ENCODE measurements at places on chromosomes 7 and 10.

DNA sequence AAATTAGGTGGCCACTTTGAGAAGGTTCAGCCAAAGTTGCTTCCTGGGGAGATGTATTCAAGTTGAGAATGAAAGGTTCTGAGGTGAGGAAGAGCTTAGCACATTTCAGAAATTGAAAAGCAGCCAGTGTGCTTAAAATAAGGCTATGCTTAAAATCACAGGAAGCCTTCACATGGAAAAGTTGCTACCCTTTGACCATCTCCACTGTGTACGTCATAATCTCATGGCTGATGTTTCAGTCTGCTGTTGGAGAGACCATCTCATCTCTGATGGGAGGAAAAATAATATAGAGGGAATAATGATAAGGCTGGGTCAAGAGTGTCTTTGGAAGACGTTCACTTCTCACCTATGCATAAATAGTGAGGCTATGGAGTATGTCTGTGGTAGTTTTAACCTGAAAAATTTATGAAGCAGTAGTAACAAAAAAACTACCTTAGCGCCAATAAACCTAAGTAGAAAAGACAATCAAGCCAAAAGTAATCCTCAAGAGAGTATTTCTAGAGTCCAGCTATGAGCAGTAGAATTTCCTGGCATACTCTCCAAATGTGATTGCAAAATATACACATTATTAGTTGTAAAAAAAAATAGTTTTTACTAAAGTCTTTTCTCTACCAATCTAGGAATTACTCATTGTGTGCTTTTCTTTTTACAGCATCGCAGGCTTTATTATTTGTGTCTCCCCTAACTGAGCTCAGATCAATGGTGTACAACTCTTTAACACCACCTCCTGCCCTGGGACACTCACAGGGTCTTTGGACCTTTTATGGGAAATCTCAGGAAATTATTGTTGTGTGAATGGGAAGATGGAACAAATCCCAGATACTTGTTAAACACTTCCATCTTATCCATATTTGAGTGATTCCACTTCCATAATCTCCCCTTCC, 435.2 kb upstream of the LRGUK start:
- DNase-seq, result no peak

DNA sequence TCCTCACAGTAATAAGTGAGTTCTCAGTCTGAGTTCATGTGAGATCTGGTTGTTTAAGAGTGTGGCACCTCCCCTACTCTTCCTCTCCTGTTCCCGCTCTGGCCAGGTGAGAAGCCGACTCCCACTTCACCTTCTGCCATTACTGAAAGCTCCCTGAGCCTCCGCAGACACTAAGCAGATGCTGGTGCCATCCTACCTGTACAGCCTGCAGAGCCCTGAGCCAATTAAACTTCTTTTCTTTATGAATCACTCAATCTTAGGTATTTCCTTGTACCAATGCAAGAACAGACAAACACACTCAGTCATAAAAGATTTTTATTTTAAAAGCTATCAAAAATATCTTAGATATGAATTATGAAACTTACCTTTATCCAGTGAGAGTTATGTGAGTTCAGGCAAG, 39.5 kb upstream of the PFKP start:
- no peak for DNase-seq

- DNase-seq, result no peak
Measured at GRCh38 chr7:70597066-70597465, 534.9 kb upstream of the GALNT17 start.

GRCh38 chr10:62796896-62797295, 7.6 kb upstream of the ADO start:
- no peak for DNase-seq

DNA sequence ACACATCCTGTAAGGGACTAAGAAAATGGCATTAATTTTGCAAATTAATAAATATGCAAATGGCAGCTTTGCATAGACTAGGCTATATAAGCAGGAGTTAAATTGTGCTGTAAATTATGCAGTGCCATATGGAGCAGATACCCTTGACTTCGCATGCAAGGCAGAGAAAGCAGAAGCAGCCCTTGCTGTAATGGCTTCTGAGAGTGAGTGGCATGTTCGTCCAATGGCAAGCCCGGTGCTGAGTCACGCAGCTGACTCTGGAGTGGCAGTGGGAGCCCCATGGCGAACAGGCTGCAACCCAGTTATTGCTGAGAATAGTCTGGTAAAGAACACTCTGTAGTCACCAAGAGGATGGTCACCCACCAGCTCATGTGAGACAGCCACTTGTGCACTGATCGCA, 1186.5 kb downstream of the TYW1 start:
- no peak for DNase-seq

GRCh38 chr7:55572378-55573233, at the start of gene VOPP1:
VOPP1 (minus strand) TSS chr7:55572502; CDS start chr7:55572324, 178 bp downstream.
- peak; percentile 44 for DNase-seq

- DNase-seq, result peak; percentile 43
Measured at GRCh38 chr7:35624299-35625186, 70.4 kb downstream of the HERPUD2 start.

- DNase-seq, result no peak
Measured at GRCh38 chr10:1360558-1361164, 304.5 kb downstream of the WDR37 start.

- no peak for DNase-seq
Measured at GRCh38 chr10:113052076-113052830, 102.2 kb downstream of the TCF7L2 start.

- no peak for DNase-seq
Measured at GRCh38 chr10:124596116-124596785, 134.6 kb downstream of the LHPP start.

GRCh38 chr10:130498934-130499333, 362.7 kb downstream of the GLRX3 start:
- no peak for DNase-seq

GRCh38 chr7:123655614-123656013, at the start of gene LMOD2:
LMOD2 (plus strand) TSS chr7:123655866; CDS start chr7:123655964, 98 bp downstream.
- DNase-seq, result no peak

DNA sequence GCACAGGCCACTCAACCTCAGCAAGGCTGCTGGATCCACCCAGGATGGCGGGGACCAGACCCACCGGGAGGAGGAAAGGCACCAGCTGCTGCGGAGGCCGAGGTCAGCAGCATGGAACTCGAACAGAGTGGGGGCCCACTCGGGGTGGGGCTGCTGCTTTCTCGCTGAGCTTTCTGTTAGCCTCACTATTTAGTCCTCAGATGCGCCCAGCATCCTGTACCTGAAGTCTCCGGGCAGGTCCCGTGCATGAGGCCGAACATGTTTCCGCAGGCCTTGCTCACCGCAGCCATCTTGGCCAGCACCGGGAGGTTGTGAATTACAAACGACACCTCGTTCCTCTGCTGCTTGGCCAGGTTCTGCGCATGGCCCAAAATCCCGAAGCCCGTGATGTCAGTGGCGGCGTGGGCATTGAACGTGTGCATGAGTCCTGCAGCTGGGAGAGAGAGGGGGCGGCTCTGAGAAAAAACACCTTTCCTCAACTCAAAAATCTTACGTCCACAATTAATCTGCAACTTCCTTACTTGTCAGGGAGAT, 22.8 kb upstream of the PHYH start:
- DNase-seq, result no peak

- no peak for DNase-seq
Measured at GRCh38 chr7:149422914-149423301, 38.0 kb downstream of the ZNF777 start.

- no peak for DNase-seq
Measured at GRCh38 chr7:209906-210305, 17.5 kb downstream of the FAM20C start.

DNA sequence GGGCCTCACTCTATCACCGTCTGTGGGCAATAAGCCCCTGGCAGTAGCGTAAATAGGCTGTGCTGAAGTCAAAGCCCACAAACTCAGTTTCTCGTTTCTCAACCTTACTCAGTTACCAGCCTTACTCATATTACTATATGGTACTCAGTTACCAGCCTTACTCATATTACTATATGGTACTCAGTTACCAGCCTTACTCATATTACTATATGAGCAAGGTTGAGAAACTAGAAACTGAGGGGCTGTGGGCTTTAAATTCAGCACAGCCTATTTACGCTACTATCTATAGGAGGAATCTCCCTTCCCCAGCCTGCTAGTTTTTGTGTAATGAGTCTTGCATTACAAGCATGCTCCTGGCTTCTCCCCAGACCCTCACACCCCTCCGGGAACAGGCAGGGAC, 35.4 kb downstream of the CCDC3 start:
- DNase-seq, result no peak

DNA sequence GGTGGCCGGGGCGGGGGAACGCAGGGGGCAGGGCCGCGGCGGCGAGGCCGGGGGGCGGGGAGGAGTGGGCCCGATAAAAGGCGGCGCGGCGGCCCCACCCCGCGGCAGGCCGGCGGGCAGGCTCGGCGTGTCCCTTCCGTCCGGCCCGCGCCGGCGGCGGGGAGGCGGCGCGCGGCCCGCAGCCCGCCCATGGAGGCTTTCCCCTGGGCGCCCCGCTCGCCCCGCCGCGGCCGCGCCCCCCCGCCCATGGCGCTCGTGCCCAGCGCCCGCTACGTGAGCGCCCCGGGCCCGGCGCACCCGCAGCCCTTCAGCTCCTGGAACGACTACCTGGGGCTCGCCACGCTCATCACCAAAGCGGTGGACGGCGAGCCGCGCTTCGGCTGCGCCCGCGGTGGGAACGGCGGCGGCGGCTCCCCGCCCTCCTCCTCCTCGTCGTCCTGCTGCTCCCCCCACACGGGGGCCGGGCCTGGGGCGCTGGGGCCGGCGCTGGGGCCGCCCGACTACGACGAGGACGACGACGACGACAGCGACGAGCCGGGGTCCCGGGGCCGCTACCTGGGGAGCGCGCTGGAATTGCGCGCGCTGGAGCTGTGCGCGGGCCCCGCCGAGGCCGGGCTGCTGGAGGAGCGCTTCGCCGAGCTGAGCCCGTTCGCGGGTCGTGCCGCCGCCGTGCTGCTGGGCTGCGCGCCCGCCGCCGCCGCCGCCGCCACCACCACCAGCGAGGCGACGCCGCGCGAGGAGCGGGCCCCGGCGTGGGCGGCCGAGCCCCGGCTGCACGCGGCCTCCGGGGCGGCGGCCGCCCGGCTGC, at the start of gene NANOS1:
NANOS1 (plus strand) TSS at position 102 of the 808 bp plus-strand sequence; CDS start at position 190, 88 bp downstream.
- DNase-seq, result no peak

DNA sequence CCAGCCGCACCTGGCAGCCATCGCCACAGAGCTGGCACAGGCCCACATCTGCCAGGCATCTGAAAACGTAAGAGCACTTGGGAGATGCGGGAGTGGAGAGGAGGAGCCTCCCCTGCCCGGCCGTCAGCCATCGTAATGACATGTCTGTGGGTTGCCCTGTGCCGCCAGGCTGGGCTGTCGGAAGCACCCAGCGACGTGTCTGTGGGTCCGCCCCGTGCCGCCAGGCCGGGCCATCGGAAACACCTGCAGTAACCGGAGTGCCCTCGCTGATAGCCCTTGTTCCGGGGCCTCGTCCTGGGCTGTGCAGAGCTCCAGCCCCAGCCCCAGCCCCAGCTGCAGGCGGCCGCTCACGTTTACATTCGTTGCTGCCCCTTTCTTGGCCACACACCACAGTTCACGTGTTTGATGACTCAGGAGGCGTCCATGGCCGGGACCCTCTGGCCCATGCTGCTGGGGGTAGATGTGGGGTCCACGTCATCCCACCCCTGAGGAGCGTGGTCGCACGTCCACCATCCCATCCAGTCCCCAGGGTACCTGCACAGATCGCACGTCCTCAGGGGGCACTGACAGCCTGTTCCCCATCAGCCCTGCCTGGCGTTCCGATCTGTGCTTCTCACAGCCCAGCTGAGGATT, 30.0 kb upstream of the PRKAR1B start:
- DNase-seq, result no peak

GRCh38 chr7:80517282-80517747, 5.5 kb upstream of the GNAT3 start:
- no peak for DNase-seq

- no peak for DNase-seq
Measured at GRCh38 chr7:72321081-72321480, 91.1 kb downstream of the CALN1 start.

GRCh38 chr7:17939606-17940301, 540 bp downstream of the SNX13 start:
- DNase-seq, result peak; percentile 35

DNA sequence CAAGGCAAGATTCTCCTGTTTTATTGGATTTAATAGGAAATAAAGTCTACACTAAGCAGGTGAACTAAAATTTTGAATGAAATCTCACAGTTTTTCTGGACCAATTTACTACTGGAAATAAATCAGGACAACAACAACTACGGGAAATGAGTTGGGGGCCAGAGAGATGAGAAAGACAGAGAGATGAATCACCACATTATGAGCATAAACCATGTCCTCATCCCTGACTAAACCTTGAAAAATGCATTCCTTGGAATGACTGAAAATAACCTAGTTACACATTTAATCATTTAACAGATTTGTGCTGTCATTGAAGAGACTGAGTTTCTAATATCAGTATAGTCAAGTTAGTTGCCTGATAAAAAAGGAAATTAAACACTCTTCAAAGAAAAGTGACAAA, 608.4 kb upstream of the KCND2 start:
- DNase-seq, result no peak

GRCh38 chr7:87648316-87648715, 20.1 kb downstream of the RUNDC3B start:
- no peak for DNase-seq

DNA sequence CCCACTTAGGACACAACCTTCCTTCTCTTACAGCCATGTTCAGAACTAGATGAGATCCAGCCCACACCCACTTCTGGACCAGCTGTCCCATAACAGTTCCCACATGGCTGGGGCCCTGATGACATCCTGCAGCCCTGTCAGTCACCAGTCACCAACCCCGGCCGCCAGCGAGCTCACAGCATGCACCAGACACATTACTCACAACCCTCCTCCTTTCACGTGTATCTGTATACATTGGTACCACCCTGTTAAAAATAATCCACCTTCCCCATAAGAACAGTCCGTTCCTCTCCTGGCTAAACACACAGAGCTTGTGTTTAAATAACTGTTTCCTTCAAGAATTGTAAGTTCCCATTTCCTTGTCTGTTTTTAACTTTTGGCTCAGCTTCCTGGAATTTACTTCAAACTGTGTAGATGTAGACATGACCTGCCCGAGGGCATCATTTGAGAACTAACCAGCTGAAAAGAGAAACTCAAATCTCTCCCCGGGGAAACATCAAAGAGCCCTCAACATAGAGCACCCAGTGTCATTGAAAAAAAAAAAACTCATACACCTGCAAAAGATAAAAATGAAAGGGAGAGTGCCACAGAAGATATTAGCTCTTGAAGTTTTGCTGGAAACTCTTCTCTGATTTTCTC, 26.0 kb upstream of the PRLHR start:
- DNase-seq, result no peak

DNA sequence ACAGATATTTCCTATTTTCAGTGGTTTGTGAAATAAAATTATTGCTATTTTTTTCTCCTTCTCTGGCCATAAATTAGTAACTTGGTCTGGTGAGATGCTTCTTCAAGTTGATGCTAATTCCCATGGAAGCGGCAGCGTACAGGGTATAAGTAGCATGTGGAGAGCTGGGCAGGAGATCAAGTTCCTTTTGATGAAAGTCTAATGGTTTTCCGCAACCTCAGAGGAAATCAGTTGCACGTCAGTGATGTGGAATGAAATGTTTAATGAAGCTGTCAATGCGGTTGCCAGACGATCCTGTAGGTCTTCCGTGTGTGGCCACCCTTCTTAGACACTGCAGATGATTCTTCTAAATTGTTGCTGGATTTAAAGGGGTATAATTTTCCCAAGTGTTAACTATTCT, 236.4 kb upstream of the GRM3 start:
- DNase-seq, result no peak

- no peak for DNase-seq
Measured at GRCh38 chr7:23268746-23269145, 22.2 kb downstream of the GPNMB start.
